ENCODE measurements at places on chromosomes 6 and 20.

DNA sequence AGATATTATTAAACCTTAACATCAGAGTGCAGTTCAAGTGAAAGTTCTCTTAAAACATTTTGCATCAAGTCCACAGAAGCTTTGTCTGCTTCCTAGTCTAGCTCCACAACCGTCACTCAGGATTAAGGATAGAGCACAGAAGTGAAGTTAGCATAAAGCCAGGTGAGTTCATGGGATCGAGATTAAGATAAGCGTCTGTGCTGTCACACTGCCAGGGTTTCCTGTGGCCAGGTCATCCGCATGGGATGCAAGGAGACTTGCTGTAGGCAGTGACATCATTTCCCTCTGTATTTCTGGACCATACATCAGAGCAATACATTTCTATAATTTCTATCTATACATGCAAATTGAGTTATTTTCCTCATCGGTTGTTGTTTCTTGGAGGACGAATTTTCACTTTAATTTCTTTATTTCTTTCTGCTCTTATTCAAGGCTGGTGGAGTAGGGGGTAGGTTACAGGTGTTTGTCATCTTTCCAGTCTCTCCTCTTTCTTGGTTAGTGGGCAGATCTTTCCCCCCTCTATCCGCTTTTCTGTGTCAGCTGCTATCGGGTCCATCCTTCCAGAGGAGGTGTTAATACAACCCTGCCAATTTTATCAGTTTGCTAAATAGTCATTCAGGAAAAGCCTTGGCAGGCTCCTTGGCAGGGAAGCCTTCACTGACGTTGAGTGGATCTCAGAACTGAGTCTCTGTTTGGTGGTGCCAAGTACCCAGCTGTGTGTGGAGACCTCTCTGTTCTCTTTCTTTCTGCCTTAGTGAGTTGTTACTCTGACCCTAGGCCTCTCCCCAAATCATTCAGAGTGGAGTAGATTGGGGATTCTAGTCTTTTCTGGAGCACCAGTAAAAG lies 307.6 kb upstream of the MAP3K7 start:
- DNase-seq = no peak

GRCh38 chr6:114364301-114364700 lies 21.5 kb upstream of the HS3ST5 start:
- peak; percentile 2 for DNase-seq

DNA sequence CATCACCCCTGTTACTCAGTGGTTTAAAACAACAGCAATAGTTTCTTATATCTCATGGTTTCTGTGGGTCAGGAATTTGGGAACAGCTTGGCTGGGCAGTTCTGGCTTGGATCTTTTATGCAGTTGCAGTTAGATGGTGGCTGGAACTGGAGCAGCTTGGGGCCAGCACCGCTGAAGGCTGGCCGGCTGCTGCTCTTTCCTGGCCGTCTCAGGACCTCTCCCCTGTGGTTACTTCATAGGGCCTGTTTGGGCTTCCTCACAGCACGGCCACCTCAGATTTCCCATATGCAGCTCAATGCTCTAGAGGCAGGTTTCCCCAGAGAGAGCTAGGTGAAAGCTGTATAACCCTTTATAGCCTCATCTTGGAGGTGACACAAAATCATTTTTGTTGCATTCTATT lies 15.6 kb downstream of the PKIG start:
- no peak for DNase-seq

GRCh38 chr20:22428051-22428450 lies 156.3 kb downstream of the FOXA2 start:
- DNase-seq = no peak

DNA sequence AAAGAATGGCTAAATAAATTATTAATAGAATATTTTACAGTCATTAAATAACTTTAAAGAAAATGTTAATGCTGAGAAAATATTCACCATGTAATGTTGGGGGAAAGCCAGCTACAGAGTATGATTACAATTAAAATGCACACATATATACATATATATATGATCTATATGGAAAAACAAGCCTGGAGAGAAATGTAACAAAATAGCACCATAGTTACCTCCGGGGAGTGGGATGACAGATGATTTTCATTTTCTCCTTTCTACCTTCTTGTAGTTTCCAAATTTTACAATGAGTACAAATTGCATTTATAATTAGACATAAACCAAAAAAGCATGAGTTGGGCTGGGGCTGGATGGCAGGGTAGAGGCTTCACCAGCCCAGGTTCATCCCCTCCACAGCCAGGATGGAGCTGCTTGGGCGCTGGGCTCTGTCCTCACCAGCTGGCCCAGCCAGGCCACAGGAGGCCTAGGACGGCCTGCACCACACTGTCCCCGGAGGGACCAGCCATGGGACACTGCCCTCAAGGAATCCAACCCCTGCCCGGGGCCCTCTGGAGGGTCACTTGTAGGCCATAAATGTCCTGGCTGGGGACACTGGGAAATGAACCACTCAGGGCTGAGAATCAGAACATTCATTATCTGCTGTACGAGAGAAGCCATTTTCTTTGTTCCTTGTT lies 10.3 kb downstream of the C20orf203 start:
- DNase-seq = no peak

DNA sequence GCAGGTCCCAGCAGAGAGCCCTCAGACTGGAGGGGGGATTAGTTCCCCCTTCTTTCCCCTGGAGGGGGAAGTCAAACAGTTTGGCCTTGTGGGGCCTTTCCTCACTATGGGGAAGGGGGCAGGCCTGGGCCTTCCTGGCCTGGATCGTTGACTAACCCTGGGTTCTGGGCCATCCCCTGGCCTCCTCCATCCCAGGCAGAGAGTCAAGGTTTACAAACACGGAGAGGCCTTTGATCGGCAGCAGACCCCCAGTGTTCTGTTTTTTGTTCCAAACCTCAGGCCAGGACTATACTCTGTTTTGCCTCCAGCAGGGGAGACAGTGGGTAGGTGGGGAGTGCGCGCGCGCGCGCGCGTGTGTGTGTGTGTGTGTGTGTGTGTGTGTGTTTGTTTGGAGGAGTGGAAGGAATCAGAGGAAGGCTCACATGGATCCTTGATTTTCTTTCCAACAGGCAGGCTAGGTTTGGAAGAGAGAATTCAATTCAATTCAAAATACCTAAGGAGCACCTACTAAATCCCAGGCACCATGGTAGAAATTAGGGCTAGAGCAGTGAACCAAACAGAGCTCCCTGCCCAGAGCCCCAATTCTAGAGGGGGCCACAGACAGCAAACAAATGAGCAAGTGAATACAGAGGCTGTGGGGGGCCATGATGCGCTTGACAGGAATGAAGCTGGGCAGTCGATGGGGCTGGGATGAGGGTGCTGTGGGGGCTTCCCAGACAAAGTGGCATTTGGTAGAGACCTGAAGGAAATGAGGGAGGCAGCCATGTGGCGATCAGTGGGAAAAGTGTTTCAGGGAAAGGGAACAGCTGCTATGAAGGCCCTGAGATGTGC lies 14.8 kb downstream of the TP53RK start:
- DNase-seq = no peak

GRCh38 chr6:53648184-53648943 lies 17.2 kb downstream of the KLHL31 start:
- DNase-seq = no peak

GRCh38 chr6:148747145-148747470 lies 278 bp downstream of the UST start:
- DNase-seq = no peak

GRCh38 chr6:142400495-142400894 lies 98.7 kb downstream of the ADGRG6 start:
- DNase-seq = no peak

DNA sequence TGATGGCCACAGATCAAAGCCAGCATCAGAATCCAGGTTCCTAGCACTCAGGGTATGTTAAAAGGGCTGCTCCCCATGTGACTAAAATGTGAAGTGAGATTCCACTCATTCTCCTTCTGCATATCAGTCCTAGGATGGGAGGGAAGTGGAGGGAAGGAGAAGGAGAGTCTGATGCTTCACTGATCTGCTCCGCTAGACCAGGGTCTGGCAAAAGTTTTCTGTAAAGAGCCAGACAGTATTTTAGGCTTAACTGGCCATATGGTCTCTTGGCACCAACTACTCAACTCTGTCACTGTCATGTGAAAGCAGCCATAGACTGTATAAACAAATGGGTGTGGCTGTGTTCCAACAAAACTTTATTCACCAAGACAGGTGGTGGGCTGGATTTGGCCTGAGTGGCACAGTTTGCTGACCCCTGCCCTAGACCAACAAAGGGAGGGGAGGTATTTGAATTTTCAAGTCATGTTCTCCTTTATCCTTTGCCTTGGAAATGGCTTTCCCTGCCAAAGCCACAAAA lies 22.6 kb downstream of the GHRH start:
- peak; percentile 78 for DNase-seq

- DNase-seq = no peak
Measured at GRCh38 chr20:9227896-9228615, 159.2 kb downstream of the PLCB4 start.

DNA sequence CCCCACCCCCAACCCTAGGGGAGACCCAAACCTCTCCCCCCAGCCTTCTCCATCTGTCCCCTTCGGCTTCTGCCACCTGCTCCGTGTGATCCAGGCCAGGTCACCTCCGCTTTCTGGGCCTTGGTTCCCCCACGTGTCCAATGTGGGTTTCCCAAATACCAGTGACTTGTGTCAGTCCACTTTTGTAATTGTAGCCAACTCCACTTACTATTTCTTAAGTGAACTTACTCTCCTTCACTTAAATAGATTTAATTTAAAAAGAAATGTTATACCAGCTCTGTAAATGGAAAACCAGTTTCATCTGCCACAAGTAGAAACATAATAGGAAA lies 10.0 kb upstream of the FAM110A start:
- DNase-seq = no peak

- DNase-seq = no peak
Measured at GRCh38 chr20:53227523-53227922, 255.4 kb downstream of the TSHZ2 start.

DNA sequence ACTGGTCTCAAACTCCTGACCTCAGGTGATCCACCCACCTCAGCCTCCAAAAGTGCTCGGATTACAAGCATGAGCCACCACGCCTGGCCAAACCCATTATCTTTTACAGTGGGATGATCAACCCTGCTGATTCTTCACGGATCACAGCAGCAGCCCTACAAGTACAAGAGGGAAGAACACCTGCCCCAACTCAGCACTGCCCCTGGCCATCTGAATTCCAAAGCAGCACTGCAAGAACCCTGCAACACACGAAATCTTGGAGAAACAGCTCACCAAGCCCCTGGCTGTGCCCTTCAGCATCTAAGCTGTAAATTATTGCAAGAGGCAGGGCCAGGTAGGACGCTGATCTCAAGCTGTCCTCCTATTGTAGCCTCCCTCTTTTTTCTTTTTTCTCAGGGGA lies 54.5 kb upstream of the MC3R start:
- no peak for DNase-seq

GRCh38 chr6:148709577-148709976 lies 37.3 kb upstream of the UST start:
- DNase-seq = no peak

- no peak for DNase-seq
Measured at GRCh38 chr6:36382976-36383375, 4.5 kb downstream of the ETV7 start.

GRCh38 chr6:154715446-154715845 lies 17.8 kb upstream of the SCAF8 start:
- no peak for DNase-seq

GRCh38 chr6:4176907-4177306 lies 41.5 kb upstream of the ECI2 start:
- no peak for DNase-seq

DNA sequence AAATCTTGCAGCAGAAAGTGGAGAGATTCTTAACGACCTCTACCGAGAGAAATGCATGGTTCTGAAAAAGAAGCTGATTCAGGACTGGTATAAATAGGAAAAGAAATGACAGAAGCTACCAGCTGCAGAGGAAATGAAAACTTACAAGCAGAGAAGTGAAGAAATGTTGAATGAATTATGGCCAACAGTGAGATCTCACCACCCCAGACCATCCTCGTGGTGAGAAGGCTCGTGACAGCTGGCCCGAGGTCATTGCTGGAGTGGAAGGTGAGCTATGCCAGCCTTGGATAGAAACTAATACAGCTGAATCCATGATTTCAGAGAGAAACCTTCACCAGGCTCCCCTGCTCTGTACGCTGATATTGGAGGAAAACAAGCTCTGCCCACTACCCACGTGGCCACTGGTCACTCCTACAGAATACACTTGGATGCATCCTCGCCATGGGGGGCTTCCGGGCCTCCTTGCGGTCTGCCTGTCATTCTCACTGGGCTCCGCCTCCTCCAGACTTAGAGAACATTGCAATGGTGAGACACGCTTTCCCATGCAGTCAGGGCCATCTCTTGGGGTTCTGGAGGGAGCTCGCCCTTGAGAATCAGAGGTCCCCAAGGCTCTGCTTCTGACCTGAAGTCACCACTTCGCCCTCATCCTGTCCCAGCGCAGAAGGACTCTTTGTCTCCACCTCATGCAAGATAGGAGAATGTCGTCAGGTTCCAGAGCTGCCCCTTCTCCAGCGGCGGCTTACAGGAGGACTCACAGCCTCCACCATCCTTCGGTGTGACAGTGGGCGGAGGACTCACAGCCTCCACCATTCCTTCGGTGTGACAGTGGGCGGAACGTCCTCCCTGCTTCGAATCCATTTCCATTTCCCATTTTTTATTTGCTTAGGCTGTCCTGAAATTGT lies 10.6 kb upstream of the TUBB2B start:
- DNase-seq = no peak

DNA sequence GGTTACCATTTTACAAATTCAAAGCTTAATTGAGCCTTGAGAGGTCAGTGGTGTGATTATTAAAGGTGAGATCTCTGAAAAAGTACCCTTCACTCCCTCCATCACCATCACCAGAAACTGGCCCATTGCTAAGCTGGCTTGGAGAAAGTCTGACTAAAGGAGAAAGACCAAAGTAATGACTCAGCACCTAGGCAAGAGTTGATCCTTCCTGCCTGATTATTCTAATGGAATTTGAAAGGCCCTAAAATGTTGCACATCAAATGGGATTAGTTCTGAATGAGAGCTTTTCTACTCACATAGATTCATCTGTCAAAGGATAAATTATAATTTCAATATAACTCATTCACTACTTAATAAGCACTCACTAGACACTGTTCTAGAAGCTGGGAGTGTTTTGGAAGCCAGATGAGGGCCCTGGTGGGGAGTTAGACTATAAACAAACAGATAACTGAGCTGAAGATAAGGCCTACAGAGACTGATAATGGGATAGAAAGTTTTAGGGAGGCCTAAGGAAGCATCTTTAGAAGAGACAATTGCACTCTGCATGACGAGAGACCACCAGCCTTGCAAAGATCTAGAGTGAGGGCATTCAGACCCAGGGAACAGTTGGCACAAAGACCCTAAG lies 366.7 kb downstream of the SYNE1 start:
- DNase-seq = no peak

GRCh38 chr6:44559486-44560270 lies 172.2 kb downstream of the CDC5L start:
- no peak for DNase-seq

- no peak for DNase-seq
Measured at GRCh38 chr20:1660246-1660645, 2.7 kb upstream of the SIRPG start.

- DNase-seq = no peak
Measured at GRCh38 chr6:136161950-136162349, 88.2 kb downstream of the MTFR2 start.

Data from astrocyte of the cerebellum (primary cell).